Fibroblast of gingiva (primary cell): ENCODE measurements at places on chromosomes 7 and 10.

DNA sequence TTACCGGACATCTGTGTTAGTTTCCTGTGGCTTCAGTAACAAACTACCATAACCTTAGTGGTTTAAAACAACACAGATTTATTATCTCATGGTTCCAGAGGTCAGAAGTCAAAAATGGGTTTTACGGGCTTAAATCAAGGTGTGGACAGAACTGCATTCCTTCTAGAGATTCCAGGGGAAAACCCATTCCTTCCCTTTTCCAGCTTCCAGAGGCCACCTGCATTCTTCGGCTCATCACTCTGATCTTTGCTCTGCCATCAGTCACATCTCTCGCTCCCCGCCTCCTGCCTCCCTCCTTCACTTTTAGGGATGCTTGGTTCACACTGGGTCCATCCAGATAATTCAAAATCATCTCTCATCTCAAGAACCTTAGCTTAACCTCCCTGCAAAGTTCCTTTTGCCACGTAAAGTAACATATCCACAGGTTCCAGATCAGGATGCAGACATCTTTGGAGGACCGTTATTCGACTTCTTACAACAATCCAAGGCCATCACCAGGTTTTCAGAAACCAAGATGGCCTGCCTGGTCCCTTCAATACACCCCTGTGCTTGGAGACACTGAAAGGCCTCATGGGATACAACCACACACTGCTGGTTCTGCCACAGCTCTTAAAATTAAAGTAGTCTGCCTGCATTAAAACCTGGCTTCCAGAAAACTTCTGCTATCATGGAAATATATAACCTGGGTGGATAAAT lies 225.9 kb upstream of the MYO3A start:
- DNase-seq = no peak

DNA sequence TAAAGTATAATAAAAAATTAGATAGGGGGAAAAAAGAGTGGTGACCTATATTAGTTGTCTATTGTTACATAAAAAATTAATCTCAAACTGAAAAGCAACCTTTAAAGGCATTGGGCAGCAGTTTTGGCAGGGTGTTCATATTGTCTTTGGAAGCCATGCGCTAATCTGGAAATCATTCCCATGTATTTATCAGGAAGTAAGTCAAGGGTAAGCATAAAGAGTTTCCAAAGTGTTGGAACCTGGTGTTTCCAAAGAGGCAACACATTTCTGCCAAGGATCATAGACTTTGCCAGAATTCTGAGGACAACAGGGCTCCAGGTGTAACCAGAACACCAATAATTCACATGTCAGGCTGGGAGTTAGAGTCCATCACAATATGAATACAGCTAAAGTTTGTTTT lies 55.7 kb upstream of the EGFR start:
- no peak for DNase-seq

DNA sequence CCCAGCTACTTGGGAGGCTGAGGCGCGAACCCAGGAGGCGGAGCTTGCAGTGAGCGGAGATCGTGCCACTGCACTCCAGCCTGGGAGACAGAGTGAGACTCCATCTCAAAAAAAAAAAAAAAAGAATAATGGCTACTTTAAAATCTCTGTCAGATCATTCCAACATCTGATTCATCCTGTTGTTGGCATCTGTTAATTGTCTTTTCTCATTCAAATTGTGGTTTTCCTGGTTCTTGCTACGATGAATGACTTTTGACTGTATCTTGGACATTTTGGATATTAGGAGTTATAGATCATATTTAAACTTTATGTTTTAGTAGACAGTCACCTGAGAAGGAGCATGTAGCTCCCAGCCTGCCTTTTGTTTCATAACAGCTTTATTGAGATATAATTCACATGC lies 8.5 kb downstream of the TPST1 start:
- no peak for DNase-seq

DNA sequence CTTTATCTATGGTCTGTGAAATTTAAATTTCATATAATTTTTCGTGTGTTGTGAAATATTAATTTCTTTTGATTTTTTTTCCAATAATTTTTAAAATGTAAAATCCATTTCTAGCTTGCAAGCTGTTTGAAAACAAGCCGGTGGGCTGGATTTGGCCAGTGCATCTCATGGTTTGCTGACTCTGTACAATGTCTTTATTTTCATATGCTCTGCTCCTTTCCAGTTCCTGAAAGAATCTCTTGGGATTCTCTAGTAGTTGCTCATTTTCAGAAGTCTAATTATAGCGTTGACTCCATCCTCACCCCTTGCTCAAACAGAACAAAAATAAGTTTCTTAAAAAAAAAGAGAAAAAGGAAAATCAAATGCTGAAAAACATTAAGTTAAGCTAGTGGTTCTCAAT lies 21.4 kb downstream of the UBN2 start:
- no peak for DNase-seq

DNA sequence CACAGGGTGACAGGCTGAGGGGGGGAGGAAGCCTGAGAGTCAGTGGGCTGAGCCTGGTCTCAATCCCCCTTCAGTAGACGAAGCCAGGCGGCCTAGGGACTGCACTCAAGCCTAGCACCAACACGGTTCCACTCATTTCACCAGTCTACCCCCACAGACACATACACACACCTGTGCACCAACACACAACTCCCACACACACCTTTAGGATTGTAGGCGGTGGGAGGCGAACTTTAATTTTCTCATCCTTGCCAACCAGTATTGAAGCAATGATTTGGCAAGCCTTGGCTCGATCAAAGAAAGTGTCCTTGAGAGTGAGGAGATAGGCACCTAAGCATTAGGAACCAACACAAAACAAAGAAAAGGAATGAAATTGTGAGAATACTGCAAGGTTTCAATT lies 19.7 kb downstream of the POLR3A start:
- DNase-seq = no peak

DNA sequence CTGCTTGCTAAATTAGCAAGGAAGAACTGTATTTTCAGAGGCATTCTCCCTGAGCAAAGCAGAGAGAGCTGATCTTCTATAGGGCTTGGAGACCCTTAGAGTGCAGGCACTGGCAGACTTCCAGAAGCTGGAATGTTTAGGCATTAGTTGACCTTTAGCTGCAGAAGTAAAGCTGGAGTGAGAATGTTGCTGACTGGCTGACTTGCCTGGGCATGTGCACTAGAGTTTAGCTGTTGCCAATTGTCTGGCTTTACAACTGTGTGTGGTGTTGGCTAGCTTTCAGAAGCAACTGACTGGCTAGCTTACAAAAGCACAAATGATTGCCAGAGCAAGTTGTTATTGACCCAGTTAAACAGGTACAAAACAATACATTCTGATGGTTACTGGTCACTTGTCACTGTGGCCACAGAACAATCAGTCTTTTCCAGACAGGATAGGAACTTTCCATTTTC lies 25.1 kb downstream of the FAM13C start:
- DNase-seq = peak; percentile 38
